Stomach (tissue), 19 donors: ENCODE measurements at places on chromosomes 1 and 21.

DNA sequence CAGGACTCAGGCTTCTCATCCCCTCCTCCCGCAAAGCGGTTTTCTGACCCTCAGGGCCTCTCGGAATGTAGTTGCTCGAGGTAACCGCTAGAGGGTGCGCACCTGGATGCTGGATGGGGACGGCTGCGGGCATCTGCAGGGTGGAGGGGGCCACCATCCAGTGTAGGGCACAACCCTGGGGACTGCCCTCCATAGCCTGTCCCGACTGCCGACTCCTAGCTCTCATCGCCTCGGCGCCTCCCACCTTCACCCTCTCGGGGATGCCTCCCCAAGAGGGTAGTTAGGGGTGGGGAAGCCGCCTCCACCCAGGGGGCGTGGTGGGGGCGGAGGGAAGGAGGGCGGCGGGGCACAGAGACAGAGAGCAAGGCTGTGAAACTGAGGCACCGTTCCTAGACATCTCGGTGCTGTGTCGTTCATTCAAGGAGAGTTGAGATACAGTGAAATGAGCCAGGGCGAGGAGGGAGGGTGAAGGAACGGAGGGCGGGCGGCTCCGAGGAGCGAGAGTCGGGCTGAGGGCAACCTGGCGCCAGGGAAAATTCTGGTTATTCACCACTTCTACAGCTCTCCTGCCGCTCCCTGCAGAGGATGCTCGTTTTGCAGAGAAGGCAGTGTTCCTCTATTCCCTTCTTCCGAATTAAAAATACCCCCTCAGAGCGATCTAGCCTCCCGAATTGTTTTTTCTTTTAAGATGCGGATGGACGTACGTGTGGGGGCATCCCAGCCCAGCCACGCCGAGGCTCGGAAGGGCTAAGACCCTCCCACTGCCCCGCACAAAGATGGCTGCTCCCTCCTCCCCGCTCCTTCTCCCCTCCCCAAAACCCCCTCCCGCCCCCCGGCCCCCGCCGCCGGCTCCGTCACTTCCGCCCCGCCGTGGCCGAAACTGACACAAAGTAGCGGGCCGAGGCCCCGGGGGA lies at the start of gene ATP8B2:
Gene ATP8B2, plus strand, starts transcription at position 857 of the 914 bp plus-strand sequence. CDS start 2,617 bp downstream, outside the sequence.
- DNase-seq = peak; percentile 93

DNA sequence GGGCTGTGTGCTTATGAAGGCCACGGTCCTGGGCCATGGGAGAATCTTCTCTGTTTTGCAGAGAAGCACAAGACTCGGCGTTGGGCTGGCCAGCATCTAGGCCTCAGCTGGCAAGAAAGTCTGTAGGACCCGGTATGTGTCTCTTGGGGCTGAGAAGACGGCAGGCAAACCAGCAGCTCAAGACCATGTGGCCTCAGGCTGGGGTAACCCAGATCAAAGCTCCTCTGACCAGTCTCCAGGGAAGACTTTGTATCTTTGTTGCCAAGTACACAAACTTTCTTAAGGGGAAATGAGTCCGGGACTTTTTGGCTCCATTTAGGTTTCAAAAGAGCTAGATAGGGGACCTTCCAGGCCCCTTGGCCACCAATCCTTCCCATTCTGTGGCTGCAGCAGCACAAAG lies 60.1 kb downstream of the PTP4A2 start:
- DNase-seq = no peak

DNA sequence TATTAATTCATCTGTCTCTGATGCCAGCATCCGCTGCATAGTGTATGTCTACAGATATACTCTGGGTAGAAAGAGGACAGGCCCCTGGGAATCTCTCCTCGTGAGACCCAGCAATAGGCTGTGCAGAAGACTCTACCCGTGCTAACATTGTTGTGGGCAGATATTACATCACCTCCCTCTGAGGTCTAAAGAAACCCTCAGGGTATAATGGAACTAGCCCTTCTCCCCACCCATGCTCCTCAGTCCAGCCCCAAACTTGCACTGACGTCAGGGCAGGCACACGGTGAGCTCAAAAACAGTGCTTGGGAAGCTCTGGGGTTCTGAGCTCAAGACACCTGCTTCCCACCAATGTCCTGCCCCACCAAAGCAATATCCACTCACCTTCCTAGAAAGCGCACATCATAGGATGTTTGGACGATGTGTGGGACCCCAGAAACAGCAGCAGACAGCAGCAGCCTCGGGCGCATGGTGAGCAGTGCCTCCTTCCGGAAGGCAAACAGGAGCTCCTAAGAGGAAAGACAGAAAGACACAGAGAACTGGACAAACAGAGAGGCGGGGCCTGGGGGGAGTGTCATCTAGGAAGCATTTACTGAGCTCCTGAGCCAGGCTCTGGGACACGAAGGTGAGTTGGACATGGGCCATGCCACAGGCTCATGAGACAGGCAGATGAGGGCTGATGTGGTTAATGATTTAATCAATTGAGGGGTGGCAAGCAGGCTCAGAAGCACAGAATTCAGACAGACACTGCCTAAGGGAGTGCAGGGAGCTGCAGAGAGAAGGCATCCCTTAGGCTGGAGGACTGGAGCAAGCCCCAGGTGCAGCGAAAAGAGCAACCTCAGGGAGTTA lies 4.8 kb downstream of the OVGP1 start:
- peak; percentile 62 for DNase-seq

GRCh38 chr1:84289169-84289785 lies 12.2 kb upstream of the SAMD13 start:
- DNase-seq = peak; percentile 59

- DNase-seq = no peak
These were observed 10.0 kb downstream of the LRP8 start for GRCh38 chr1:53317646-53318539.

DNA sequence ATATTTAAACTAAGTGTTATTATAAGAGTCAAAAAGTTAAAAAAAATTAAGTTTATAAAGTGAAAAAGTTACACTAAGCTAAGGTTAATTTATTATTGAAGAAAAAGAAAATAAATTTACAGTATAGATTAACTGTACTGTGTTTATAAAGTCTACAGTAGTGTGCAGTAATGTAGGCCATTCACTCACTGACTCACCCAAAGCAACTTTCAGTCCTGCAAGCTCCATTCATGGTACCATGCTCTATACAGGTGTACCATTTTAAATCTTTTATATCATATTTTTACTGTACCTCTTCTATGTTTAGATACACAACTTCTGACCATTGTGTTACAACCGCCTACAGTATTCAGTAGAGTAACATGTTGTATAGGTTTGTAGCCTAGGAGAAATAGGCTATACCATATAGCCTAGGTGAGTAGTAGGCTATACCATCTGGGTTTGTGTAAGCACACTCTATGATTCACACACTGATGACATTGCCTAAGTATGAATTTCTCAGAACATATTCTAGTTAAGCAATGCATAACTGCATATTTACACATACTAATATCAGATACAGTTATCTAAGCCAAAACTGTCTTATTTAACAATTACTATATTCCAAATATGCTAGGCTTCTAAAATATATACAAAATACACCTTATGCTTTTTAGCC lies 80.6 kb upstream of the GFI1 start:
- DNase-seq = no peak

DNA sequence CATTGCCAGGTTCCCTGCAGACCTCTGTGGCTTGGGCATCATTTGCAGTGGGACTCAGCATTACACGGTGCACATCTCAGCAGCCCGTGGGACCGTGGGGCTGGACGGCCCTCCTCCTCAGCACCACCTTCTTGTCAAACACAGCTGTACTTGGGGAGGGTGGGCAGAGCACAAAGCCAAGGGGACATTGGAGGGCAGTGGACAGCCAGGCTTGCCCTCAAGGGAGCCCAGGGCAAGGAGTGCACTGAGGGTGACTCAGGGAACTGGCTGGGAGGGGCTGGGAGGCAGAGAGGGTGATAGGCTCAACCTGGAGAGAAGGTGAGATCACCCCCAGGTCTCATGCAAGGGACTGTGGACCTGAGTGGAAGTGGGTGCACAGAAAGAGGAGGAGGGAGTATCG lies 3.4 kb downstream of the CAPN9 start:
- DNase-seq = peak; percentile 75

- no peak for DNase-seq
These were observed 25.2 kb upstream of the TRIM45 start for GRCh38 chr1:117146575-117147340.

DNA sequence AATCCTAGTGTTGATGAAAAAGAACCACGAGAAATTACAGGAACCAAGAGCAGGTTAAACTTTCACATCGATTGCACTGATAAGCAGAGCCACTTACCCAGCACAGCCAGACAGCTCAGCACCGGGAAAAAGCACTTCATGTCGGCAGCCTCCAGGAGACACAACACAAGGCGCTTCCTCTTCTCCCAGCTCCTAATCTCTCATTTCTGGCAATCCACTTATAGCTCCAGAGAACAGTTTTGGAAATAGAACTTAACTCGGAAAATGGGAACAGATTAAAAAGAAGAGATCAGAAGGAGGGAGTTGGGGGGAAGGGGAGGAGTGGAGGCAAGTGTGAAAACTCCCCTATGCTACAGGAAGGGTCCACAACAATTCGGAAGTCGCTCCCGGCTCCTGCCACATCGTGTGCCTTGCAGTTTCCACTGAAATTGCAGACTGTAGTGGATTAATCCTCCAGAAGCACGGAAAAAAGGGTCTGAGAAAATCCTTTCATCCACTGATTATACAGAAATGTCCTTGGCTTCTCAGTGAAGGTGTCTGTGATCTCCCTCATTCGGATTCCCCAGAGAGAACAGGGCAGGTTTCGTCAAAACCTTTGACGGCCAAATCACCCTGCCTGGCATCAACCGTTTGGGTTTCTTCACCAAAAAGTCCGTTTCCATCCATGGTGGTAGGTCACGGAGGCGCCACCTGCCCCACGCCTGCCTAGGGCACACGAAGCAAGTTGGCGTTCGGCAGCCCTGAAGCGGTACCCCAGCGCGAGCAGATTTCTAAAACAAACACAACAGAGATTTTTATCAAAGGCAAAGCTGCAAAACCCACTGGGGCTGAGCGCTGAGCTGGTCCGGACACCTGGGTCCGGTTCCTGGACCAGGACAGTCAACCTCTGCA lies 1.1 kb downstream of the IGSF3 start:
- DNase-seq = peak; percentile 50

DNA sequence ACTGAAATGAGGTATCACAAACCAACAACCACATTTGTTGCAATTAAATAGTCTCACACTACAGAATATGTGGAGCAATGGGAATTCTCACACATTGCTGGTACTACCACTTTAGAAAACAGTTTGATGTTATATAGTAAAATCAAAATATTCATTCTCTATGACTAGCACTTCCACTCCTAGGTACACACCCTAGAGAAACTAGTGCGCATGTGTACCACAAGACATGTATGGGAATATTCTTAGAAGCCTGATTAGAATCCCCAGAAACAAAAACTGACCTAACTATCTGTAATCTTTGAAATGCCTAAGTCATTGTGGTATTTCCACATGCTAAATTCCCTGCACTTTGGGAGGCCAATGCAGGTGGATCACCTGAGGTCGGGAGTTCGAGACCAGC lies 18.1 kb upstream of the PLPPR4 start:
- no peak for DNase-seq

DNA sequence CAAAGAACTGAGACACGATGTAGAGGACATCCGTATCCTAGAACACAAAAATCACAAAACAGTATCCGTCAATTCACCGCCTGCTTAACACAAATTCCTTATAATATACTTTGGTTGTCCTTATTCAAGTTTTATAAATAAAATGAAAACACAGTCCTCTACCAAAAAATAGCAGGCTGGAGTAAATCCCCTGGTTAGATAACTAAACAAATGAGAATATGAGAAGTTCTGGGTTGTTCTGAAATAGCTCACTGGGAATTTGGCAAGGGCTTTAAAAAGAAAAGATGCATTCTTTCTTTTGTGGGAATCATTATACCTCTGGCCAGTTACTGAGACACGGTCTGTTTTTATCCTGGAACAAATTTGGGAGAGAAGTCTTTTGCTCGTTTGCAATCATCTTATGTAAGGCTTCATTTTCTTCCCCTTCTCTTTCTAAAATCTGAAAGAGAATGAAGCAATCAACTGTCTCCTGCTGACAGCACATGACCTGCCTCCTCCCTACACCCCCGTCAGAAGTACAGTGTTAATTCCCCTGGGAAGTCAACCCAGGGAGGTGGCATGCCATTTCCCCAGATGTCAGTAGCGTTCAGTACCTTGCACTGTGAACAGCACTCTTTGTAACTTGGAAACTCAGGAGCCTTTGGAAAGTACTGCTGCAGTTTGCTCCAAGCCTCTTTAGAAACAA lies 37.1 kb upstream of the RAP1GAP start:
- no peak for DNase-seq

GRCh38 chr1:98698625-98699024 lies 37.1 kb downstream of the SNX7 start:
- no peak for DNase-seq

GRCh38 chr1:6490181-6491080 lies 1.0 kb downstream of the PLEKHG5 start:
- DNase-seq = peak; percentile 80

DNA sequence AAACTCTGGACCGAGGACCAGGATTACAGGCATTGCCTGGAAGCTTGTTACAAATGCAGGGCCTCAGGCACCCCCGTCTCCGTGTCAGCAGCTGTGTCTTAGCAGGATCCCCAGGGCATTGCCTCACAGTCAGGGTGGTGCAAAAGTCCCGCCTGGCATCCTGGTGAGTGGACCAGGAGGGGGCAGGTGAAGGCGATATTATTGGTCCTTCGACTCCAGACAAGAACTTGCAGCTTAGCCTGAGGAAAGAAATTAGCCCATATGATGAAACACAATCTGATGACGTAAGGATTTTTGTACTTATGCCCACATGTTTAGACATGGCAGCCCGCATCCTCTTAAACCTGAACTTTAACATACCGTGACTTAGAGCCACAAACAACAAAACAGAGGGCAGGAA lies 40.8 kb downstream of the RSPH1 start:
- DNase-seq = peak; percentile 44
